ENCODE measurements at places on chromosomes 12 and 14.
A peak's percentile ranks its signal among the peaks of the same experiment; 100 is the strongest.

- no peak for DNase-seq
These were observed 147.3 kb upstream of the MAX start for GRCh38 chr14:65249471-65250161.

GRCh38 chr14:68807148-68807600 lies 14.3 kb upstream of the ZFP36L1 start:
- peak; percentile 76 for DNase-seq

DNA sequence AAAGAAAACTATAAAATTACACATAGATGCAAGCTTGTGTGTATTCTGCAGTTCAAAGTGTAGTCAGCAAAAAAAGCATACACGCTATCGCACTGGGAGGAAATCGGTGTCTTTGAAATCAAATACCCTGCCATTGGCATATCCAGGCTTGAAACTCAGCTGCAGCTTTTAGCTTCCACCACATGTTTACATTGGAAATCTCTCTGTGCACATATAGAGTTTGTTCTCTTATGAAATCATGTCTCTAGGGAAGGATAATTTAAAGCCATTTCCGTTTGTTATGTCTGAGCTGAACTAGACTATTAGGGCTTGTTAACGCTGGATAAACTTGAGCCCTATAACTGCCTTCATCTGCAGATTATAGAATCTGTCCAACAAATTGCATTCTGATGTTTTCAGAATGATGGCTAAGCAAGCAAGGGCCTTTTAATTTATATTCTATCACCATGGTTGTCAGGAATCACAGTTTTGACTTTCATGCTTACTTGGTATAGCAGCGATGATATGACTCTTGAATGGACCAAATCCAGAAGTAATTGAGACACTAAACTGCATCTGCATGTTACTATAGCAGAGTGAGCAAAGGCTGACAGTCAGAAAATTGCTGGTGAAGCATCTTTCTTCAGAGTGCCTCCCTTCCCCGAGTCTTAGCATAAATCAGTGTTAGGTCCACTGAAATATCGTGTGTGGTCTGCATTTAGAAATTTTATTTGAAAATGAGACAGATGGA lies 442.8 kb downstream of the ZFP36L1 start:
- DNase-seq, result peak; percentile 63

- DNase-seq, result no peak
These were observed 38.6 kb downstream of the CCDC88C start for GRCh38 chr14:91378930-91379578.

DNA sequence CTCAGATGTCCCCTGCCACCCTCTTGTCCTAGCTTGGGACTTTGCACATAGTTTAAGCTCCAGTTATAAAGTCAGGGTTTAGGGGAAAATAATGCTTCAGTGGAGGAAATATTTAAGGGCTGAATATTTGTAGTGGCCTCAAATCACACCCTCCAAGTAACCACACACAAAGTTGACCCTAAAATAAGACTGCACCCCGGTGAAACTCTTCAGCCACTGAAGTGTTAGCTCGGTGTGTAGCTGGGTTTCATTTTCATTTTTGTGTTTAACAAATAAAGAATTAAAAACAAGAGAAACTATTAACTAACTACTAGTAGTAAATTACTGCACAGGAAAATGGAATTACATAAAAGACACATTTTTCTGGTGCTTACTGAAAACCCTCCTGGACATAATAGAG lies 14.8 kb upstream of the BCL11B start:
- no peak for DNase-seq

DNA sequence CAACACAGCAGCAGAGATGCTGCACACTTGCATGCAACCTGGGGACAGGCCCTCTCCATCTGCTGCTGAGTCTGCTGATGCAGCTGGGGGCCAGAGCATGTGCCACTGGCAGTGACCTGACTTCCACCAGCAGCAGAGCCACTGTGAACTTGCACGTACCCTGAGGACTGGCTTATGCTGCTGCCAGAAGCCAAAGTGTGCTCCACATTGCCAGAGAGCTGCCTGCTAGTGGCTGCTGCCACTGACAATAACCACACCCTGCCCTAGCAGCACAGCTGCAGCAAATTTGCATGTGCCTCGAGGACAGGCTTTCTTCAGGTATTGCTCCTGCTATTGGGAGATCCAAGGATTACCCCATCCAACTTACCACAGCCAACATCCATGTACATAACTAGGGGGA lies 4.5 kb upstream of the PRR4 start:
- DNase-seq, result no peak

GRCh38 chr14:68814238-68814538 lies 21.3 kb upstream of the ZFP36L1 start:
- no peak for DNase-seq

- DNase-seq, result no peak
These were observed 67.6 kb upstream of the CCDC60 start for GRCh38 chr12:119266963-119267362.

DNA sequence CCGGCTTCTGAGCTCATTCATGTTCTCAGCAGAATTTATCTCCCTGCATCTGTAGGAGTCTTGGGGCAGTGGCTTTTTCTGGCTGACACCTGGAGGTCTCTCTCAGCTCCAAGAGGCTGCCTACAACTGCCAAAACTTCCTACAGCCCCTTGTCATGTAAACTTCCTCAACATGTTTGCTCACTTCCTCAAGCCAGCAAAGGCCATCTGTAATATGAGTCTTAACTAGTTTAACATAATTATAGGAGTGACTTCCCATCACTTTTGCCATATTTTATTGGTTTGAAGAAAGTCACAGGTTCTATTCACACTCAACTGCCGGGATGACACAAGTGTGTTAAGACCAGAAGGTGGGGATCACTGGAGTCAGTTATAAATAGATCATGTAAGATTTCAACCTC lies 194.0 kb downstream of the VRK1 start:
- DNase-seq, result no peak

GRCh38 chr12:131090274-131091210 lies 136.8 kb downstream of the ADGRD1 start:
- DNase-seq, result no peak

DNA sequence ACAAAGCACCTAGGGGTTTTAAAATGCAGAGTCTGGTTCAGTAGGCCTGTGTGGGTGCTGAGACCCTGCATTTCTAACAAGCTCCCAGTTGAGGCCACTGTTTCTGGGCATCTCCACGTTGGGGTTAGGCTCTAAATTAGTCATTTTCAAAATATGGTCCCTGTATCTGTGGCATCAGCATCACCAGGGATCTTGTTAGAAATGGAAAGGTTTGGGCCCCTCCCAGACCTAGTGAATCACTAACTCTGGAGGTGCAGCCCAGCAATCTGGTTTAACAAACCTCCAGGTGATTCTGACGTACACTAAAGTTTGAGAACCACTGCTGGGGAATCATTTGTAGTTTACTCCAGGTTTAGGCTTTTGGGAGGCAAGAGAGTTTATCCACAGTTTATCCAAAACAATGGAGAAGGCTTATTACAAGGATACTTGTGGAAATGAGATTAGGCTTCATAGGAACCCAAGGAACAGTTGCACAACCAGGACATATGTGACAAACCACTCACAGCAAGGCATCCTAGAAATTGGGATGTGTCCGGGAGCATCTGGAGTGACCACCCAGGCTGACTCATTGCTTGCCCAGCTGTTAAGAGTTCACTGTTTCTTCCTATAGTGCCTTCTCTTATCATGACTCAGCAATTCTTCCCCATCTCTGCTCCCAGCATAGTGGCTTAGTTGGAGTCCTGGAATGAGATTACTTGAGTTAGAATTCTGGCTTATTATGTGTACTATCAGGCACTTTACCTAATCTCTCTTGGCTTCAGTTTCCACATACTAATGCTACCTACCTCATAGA lies 71.6 kb upstream of the STXBP6 start:
- DNase-seq, result peak; percentile 84

GRCh38 chr14:49954171-49954631 lies 61.3 kb downstream of the ARF6 start:
- DNase-seq, result peak; percentile 68

- DNase-seq, result no peak
These were observed 78.5 kb downstream of the ARL6IP4 start for GRCh38 chr12:123058980-123059379.

DNA sequence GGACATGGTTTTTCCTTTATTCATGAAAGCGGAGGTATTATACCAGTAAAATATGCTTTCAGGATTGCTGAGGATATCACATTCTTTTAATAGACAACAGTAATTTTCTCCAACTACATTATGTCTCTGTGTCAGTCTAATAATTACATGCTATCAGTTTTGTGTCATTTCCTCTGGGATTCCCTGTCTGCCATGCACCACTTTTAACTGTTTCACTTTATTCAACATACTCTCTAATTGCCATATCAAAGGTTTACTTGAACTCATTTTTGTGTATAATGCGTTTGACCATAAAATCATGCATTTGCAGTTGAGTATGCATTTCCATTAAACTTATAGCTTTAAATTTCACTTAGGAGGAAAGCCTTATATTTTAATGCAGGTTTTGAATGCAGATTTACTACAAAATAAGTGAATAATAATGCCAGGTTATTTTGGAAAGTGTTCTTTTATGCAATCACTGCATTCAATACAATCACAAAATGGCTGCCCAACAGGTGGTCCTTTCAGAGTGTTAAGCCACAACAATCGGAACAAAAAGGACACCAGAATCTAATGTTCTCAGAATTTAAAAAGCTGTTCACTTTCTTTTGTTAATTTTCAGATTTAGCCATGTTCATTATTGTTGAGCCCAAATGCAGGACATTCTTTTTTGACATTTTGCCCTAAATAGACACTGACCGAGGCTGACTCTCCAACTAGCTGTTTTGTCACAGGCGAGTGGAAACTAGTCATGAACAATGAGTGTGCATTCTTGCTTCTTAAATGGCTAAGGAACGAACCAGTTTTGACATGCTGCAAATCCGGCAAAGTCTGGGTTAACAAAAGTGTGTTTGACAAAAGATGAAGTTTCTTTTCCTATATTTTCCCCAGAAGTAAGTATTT lies 40.9 kb downstream of the MBIP start:
- DNase-seq, result no peak

DNA sequence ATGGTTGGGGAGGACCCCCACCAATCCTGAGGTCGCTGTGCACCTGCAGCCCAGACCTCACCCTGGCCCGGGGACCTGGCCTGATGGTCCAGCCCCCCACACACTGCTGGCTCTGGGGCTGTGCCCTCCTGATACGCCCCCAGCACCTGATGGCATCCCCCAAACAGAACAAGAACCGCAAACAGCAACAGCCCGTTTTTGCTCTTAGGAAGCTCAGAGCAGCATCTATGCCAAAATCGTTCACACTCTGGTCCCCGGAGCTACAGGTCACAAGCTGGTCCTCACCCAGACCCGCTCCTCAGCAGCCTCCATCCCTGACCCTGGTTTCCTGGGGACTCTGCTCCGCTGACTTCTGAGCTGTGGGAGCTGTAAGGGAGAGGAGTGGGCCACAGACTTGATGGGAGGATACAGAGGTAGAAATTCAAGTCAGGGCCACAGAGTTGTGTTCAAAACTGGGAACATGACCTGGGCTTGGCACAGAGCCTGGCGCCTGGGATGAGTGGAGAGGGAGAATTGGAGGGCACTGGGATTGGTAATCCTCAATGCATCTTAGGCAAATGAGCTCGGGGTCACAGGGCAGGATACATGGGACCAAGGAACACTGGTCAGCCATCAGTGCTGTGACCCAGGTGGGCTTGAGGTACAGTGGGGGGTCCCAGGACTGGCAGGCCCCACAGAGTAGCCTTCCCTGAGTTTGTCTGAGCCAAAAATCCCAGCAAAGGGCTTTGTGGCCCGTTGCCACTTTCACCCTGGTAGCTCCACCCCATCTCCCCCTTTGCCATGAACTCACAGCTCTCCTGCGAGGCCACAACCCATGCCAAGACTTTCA lies 170.9 kb upstream of the RTL1 start:
- no peak for DNase-seq

DNA sequence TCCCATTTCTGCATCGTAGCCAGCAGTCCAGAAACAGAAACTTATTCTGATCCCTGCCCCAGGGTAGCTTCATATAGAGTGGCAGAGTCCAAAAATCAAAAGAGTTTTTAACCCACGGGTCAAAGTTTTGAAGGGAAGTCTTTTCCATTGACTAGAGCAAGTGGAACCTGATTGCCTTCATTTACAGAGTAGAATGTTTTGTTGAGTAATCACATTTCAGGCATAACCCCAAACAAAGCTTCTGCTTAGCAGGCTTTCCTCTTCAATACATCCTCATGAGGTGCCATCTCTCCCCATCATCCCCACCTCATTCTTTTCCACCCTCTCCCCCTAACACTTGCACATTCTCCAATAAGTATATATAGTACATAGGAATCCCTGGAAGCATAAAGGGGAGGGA lies 516.0 kb upstream of the FBXO33 start:
- no peak for DNase-seq

- DNase-seq, result no peak
These were observed 13.4 kb upstream of the SNX6 start for GRCh38 chr14:34643361-34643760.

GRCh38 chr12:109167781-109168180 lies 51.4 kb downstream of the ACACB start:
- no peak for DNase-seq

DNA sequence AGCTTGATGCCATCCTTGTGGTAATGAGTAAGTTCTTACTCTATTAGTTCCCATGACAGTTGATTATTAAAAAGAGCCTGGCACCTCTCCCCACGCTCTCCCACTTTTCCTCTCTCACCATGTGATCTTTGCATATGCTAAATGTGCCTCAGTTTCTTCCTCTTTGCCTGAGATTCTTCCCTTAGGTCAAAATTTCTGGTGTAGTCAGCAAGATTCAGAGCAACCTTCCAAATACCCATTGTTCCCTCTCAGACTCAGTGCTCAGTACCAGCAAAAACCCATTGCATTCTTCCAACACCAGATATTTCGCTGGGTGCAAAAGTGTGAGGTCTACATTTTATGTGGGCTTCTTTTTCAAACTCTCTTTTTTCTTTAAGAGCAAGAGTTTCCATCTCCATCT lies 10.8 kb upstream of the USP15 start:
- DNase-seq, result no peak

DNA sequence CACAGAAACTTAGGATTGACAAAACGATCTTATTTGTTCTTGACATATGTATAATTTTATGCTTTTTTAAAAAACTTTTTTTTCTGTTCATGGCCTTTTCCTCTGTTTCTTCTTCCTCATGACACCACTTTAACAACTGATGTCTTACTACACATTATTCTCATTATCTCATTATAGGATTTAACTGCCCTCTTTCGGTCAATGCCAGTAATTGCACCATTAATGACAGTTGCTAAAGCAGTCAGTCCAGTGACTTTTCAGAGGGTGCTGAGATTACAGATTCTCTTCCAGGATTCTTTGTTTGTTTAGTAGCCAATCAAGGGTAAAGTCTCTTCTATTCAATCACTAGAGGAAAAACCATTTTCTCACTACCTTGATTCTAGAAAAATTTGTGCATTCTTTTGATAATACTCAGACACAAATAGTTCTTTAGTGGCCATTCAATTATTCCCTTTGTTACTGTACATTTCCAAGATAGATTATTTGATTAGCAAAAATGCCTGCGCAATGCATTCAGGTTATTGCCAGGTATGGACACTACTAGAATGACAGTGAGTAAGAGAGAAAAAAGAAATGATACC lies 50.1 kb downstream of the KLRG1 start:
- peak; percentile 63 for DNase-seq

DNA sequence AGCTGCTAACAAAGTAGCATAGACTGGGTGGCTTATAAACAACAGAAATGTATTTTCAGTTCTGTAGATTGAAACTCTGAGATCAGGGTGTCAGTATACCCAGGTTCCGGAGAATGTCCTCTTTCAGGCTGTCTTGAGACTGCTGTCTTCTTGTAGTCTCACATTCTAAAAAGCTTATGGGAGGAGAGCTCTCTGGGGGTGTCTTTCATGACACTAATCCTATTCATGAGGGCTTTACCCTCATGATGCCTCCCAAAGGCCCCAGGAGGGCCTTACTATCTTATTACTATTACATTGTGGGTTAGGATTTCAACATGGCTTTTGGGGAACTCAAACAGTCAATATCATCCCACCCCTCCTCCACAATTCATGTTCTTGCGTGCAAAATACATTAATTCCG lies 94.3 kb downstream of the AEBP2 start:
- DNase-seq, result no peak
